AG09309 (cell line): ENCODE measurements at places on chromosomes 1 and 21.

DNA sequence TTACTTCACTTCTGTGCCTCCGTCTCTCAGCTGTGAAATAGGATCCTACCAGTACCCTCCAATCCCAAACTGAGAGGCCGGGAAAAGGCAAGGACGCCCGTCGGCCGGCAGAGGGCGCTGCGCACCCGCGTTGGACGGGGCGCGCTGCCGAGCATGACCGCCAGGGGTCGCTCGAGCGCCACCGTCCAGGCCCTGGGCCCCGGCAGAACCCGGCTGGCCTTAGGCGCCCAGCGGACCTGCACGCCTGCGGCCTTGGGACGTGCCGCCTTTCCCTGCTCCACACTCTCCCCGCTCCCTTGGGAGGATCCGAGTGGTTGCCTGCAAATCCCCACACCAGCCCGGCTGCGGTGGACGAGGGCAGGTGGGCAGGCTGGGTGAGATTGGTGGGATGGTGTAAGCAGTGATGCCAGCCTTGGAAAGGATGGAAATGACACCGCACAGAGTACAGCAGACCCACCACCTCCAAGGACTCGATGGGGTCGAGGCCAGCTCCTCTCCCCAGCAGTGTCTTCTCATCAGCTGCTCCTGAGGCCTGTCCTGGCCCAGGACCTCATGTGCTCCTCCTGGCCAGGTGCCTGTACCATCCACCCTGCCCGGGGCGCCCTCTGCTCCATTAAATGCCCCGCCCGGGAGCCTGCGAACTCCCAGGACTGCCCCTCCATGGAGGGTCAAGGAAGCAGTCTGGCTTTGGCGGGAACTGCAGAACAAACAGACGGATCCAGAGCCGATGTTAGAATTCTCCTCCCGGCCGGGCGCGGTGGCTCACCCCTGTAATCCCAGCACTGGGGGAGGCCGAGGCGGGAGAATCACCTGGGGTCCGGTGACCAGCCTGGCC is 47.4 kb upstream of the LBR start:
- no peak for DNase-seq

DNA sequence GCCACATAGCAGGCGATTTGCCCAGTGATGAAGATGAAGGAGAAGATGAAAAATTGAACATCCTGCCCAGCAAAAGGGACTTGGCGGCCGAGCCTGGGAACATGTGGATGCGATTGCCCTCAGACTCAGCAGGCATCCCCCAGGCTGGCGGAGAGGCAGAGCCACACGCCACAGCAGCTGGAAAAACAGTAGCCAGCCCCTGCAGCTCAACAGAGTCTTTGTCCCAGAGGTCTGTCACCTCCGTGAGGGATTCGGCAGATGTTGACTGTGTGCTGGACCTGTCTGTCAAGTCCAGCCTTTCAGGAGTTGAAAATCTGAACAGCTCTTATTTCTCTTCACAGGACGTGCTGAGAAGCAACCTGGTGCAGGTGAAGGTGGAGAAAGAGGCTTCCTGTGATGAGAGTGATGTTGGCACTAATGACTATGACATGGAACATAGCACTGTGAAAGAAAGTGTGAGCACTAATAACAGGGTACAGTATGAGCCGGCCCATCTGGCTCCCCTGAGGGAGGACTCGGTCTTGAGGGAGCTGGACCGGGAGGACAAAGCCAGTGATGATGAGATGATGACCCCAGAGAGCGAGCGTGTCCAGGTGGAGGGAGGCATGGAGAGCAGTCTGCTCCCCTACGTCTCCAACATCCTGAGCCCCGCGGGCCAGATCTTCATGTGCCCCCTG is 3.3 kb downstream of the ZBTB18 start:
- DNase-seq = no peak

DNA sequence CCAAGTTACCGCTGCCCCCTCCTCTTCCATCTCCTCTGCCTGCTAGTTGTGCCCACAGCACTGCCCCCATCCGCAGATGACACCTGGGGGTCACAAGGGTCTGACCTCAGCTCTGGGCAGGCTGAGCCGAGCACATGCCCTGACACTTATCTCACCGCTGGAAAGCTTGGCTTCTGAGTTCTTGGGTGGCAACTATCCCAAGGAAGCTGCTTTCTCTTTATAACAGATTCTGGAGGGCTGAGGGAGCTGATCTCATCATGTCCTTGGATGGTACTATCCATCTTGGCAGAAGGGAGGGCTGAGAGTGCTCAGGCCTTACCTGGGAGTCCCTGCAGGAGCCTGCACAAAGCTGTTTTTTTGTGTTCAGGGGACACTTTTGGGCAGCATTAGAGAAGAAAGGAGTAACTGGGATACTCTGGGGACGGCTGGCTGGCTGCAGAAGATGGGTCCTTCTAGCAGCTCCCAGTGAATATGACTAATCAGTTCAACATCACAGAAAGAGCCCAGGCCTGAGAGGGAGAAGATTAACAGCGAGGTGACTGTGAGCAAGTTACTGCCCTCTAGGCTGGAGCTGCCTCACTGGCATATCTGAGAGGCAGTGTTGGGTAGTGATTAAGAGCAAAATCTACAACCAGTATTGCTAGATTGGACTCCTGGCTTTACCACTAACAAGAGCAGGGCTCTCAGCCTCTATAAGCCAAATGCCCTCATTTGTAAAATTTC is 71.6 kb downstream of the PLXNA2 start:
- DNase-seq = no peak

DNA sequence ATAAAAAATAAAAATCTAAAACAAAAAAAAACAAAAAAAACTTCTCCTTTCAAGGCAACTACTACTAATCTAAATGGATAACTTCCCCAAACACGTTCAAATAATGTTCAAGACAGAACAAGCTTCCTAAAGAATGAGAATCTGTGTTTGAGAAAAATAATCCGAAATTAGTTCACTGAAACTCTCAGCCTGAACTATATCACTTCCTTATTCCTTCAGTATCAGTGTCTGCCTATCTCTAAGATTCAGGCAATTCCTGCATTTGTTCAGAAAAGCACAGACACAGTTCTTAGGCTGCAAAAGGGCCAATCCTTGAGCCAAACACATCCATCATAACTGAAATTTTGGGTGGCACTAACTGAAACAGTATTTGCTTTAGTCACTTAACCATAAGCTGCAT is 22.4 kb downstream of the DSTYK start:
- no peak for DNase-seq

DNA sequence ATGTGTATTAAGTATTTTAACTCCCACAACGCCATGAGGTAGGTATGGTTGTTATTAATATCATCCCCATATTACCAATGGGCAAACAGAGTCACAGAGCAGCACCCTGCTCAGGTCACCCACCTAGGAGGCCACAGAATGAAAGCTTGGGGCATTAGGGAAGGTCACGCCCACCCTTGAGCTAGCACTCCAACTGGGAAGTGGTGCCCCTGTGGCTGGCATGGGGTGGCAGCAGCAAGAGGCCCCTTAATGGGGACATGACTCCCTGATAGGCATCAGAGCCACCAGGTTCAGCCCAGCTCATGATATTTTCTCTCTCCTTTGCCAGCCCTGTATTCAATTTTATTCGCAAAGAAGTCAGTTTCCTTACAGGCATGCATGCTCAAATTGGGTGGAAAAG is 90.6 kb downstream of the DMRTB1 start:
- no peak for DNase-seq

DNA sequence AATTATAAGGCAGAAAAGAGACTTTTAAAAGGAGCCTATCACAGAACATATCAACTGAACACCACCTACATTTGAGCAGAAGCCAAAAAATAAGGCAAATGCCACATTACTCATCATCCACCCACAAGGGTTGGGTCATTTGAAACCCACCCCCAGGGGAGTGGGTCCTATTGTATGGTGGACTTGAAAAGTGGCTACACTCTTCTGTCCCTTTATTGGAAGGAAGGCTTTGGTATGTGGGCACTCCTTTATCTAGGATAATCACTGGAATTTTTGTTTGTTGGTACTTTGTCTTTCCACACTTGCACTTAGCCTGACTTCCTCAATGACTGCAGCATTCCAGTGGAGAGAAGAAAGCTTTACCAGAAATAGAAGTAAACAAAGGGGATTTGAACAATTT is 157.2 kb upstream of the COL11A1 start:
- no peak for DNase-seq
